Myocyte (in vitro differentiated cells): ENCODE measurements at places on chromosomes 11 and 22. TPM values are rescaled to one million over a fixed set of nuclear protein-coding genes. Genes with fewer than 3 reads are reported as not detected.

DNA sequence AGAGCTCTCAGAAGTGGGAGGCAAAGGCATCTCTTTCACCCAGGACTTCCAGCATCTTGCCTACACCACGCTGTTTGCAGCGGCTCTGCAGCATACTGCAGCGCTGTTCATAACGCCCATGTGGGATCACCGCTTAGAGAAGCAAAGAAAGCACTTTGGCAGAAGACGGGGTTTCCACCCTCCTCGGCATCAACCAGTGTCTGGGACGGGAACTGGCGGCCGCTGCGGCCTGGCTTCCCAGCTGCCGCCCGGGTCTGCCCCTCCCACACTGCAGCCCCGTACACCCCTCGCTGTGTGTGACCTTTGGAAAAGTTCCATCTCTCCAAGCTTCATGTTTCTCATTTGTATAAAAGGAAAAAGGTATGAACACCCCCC lies 545 bp upstream of the TIRAP start:
- DNase-seq: peak; percentile 68

- DNase-seq: no peak
These were observed 81.4 kb downstream of the WNT7B start for GRCh38 chr22:45895436-45896152.

DNA sequence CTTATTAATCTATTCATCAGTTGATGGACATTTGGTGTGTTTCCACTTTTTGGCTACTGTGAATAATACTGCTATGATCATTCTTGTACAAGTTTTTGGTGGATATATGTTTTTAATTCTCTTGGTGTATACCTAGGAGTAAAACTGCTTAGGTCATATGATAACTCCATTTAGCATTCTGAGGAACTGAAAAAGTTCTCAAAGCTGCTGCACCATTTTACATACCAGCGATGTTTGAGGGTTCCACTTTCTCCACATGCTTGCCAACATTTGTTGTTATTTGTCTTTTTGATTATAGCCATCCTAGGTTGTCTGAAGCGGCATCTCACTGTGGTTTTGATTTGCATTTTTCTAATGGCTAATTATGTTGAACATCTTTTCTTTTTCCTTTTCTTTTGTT lies 4.1 kb upstream of the ACER3 start:
- DNase-seq: no peak

- DNase-seq: no peak
These were observed 13.6 kb downstream of the MAFF start for GRCh38 chr22:38215156-38216038.

DNA sequence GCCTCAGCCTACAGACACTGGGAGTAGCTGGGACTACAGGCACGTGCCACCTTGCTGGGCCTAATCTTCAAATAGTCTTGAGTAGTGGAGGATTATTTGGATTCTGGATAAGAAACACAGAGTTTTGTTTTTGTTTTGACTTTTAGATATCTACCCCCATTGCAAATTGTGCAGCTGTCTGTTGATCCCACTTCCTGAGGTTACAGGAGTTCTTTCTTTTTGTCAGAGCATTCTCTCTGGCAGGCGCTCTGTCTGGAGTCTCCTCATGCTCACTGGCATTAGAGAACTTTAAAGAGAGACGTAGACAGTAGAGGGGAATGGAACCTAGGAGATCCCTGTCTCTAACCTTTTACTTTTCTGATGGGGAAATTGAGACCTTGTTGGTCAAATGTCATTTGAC lies 7.8 kb upstream of the ADAMTS8 start:
- DNase-seq: peak; percentile 62

The ASPHD2 gene
- total RNA-seq: 0.21 and 0.83 TPM in 2 replicates

GRCh38 chr11:45388472-45388871 lies 102.3 kb upstream of the SYT13 start:
- no peak for DNase-seq

The TRIM48 gene
- total RNA-seq: not detected in 2 replicates

The IGF2 gene
- total RNA-seq: 330 and 438 TPM in 2 replicates

GRCh38 chr11:70525006-70525405 lies 126.7 kb downstream of the CTTN start:
- DNase-seq: no peak

DNA sequence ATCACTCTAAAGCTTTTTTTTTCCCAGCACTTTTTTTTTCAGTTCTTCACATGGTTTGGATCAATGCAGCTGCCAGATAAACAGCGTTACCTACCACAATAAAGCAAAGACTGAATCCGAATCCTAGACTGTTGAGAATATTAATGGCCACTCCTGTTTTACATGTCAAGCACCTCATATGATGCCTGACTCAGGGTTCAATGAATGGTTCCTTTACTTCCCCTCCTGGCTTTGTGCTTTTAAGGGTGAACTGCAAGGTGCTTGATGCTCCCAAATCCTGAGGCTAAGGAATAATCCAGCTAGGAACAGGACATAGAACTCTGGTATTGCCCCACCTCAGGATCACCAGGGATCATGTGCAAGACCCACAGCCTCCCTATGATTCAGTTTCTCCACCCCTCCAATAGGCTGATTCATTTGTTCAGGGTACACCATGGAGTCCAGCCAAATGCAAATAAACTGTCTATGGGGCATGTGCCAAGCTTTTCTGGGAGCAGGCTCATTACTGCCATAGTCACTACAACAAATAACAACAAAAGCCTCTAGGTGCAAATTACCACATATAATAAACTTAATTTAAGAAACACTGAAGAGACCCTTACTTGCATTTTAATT lies 104.3 kb downstream of the GAB2 start:
- peak; percentile 73 for DNase-seq

DNA sequence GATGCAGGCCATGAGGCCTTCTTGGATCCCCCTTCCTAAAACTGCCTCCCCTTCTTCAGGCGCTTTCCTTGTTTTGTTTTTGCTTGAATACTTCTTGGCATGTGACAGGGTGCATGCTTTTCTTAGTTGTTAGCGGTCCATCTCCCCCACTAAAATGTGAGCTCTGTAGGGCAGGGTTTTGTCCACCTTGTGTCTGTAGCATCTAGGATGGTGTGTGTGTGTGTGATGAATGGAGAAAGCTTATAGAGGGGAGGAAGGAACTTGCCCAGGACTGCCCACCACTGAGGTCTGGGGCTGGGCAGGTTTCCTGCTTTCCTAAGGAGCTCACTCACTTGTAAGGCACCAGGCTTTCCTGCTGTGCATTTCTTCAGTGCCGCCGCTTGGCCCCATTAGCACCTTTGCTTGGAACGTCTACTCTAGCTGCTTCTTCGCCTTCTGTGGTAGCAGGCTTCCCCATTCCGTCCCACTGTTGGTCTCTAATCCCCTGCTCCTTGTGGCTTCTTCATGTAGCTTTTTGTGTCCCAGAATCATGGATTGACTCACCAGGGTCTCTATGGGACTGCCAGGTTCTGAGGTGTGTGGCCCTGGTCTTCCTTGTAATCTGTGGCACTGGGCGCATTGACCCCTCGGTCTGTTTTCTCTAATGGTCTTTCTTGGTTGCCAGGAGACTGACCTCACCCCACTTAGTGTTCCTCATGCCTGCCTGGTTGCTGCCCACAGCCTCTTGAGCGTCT lies 3.3 kb downstream of the DGCR8 start:
- no peak for DNase-seq

GRCh38 chr11:2301631-2302305 lies at the start of the genes C11orf21 and TSPAN32:
Gene C11orf21 (minus strand): TSS chr11:2301918. CDS start chr11:2301808, 110 bp downstream.
Gene TSPAN32 (plus strand): TSS chr11:2302013. CDS start chr11:2302150, 137 bp downstream.
- peak; percentile 64 for DNase-seq

The OR51Q1 gene
- total RNA-seq: not detected in 2 replicates

DNA sequence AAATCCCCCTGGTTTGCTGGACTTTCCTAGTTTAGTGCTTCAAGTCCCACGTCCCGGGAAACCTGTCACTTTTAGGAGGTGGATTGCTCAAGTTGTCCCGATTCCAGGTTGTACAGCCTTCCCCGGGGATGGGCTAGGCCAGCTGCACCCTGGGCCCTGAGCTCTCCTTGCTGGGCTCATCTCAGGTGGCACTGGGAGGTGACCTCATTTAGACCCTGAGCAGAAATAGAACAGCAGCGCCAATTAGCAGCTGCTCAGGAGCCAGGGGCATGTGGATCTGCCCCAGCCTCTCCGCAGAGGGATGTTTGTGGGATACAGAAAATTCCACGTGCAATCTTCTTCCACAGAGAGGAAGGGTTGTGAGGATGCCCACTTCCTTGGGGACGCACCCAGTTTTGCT lies 9.6 kb upstream of the CERK start:
- DNase-seq: peak; percentile 87

DNA sequence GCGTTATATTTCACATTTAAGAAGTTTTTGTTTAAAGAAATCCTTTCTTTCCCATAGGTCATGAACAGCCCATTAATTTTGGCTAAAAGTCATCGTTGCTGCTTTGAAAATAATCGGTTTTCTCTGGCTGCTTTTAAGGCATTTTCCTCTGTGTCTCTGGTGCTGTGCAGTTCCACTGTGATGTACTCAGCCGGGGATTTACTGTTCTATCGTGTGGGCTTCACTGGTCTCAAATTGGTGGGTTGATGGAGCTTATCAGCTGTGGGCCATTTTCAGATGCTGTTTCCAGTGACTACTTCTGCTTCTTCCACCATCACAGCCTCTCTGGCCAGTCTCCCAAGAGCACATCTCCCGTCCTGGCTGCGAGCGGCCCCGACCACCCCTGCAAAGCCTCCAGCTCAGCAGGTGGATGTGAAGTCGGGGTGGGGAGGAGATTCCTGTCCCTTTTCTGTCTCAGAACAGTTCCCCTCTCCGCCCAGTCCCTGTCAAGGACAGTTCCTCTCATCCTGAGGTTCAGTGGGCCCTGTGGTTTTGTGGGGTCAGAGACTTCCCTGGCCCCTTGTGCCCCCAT lies 20.3 kb downstream of the IFITM10 start:
- DNase-seq: no peak

The UPK3A gene
- not detected in 2 replicates for total RNA-seq

The TEF gene
- total RNA-seq: 10.3 and 10.5 TPM in 2 replicates

- DNase-seq: peak; percentile 54
These were observed 714 bp downstream of the SDF2L1 start for GRCh38 chr22:21642584-21643448.

DNA sequence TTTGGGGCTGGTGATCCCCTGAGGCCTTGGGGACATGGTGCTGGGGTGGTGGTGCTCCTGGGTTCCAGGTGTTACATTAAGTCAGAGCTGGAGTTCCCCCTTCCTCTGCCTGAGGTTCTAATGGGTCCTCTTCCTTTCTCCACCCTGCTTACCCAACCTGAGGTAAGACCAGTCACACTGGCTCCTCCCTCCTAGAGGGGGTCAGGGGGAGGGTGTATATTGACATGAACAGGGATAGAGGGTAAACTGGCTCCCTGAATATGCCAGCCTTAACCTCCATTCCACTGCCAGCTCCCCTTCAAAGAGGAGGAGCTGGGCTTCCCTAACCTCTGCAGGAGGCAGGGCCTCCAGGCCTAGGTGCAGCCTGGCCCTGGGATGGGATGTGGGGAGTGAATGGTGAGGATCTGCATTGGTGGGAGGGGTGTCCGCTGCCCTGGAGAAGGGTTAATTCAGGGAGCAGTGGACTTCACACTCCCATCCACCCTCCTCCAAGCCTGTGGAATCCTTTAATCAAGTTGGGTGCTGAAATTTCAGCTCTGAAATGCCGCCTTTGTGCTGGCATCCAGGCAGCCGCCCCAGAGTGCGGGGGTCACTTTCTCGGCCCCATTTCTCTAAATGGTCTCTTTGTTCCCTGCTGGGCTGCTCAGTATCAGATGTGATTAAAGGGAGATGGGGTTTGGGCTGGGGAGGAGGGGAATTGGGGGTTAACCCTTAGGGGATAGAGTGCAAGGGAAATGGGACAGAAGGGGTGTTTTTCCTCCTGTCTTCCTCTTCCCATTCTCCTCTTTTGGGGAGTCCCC lies 15.2 kb downstream of the POLR2F start:
- no peak for DNase-seq

DNA sequence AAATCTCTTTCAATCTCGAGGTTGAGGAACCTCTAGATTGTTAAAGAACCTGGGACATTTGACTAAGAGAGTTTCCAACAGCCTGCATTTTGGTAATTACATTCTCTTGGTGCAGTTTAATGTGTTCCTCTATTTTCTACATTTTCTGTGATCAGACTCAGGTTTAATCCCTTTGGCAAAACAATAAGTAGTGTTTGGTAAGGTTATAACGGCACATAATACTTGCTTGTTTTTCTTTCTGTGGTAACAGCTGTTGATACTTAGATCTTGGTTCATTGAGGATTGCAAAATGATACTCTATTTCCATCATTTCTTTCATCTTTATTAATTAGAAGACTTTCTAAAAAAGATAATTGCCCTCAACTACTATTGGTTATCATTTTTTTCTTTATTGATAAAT lies 271.3 kb downstream of the SBF2 start:
- peak; percentile 42 for DNase-seq

DNA sequence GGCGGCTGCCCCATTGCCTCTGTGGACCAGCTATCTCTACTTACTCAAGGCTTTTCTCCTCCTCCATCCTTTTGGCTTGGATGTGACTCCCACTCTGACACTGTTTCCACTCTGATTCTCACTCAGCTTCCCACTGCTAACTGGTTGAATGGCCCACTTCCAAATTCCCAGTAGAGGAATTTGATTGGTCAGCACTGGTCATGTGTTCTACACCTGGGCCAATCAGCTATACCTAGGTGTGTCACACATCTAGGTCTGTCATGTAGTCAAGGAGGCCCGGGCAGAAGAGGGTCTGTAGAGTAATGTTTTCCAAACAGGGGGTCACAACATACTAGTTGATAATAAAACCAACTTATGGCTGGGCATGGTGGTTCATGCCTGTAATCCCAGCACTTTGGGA lies 53.3 kb downstream of the TPBGL start:
- no peak for DNase-seq

GRCh38 chr11:45215098-45215865 lies 68.8 kb downstream of the PRDM11 start:
- no peak for DNase-seq

DNA sequence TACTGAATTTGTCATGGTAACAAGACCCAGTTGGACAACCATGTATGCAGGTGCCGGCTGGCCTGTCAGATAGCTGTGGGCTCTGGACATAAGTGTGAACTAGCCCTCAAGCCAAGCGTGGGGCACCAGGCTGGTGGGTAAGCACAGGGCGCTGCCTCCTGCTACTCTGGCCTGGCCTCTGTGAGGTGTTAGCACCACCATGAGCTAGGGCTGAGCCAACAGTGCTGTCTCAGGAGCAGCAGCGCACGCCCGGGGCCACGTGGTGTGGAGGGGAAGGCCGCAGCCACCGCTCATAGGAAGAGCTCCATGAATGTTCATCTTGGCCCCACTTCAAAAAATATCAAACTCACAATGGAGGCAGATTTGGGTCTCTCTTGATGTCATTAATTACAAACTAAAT lies 35.3 kb upstream of the GNB1L start:
- DNase-seq: no peak

The C11orf97 gene
- total RNA-seq: not detected in 2 replicates

The OR9G4 gene
- total RNA-seq: not detected in 2 replicates

- no peak for DNase-seq
These were observed 27.2 kb downstream of the PARVG start for GRCh38 chr22:44207981-44208317.
